ENCODE measurements at places on chromosomes 1 and 21.

DNA sequence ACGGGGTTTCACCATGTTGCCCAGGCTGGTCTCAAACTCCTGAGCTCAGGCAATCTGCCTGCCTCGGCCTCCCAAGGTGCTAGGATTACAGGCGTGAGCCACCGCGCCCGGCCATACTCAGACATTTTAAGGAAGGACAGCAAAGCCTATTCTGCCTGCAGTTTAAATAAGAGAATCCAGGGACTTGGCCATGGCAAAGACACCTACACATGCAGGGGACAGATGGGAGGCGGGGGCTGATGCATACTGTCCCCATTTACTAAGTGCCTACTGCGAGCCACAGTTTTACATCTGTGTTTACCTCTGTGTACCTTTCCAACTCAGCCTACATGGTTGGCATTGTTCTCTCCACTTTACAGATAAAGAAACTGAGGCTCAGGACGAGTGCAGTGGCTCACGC, 25.4 kb downstream of the LDLRAD2 start:
- no peak for DNase-seq

GRCh38 chr1:219088778-219089557, 84.7 kb upstream of the LYPLAL1 start:
- no peak for DNase-seq

GRCh38 chr1:1602968-1603506, 3.1 kb upstream of the FNDC10 start:
- no peak for DNase-seq

GRCh38 chr1:42334240-42335049, 590 bp downstream of the FOXJ3 start:
- DNase-seq: peak; percentile 38

GRCh38 chr1:175878775-175879174, 135.4 kb upstream of the TNR start:
- DNase-seq: no peak

DNA sequence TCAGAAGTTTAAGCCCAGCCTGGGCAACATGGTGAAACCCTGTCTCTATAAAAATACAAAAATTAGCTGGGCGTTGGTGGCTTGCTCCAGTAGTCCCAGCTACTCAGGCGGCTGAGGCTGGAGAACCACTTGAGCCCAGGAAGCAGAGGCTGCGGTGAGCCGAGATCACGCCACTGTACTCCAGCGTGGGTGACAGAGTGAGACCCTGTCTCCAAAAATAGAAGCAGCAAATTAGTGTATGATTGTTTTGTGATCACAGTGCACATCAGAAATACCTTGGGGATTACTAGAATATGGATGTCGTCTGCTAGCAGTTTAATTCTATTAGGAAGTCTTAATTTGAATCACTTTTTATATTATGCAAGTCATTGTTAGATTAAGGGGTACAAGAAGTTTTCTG, 59.0 kb downstream of the ZBTB17 start:
- no peak for DNase-seq

DNA sequence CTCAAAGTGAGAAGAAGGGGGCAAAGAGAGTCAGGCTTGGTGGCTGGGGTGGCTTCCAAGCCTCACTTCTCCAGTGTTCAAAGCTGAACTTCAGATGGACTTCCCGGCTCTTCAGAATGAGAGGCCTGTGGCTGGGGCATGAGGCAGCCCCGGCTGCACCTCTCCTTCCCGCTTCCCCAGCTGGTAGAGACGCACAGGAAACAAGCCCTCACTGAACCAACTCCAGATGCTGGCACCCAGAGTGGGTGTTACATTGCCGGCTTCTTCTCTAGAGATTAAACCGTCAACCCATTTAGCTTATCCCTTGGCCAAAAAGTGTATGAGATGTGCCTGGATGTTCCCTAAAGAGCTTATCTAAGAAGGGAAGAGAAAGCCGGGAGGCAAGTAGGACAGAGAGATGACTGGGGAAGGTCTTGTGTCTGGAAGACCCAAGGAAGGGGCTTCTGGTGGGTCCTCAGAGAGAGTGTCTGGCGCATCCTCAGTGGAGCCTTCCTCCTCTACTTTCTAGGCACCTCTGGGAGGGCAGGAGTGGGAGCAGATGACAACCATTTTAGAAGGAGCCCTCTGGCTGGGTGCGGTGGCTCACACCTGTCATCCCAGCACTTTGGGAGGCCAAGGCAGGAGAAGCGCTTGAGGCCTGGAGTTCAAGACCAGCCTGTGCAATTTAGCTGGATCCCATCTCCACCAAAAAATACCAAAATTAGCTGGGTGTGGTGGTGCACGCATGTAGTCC, 2.0 kb downstream of the ADAMTSL4 start:
- no peak for DNase-seq

DNA sequence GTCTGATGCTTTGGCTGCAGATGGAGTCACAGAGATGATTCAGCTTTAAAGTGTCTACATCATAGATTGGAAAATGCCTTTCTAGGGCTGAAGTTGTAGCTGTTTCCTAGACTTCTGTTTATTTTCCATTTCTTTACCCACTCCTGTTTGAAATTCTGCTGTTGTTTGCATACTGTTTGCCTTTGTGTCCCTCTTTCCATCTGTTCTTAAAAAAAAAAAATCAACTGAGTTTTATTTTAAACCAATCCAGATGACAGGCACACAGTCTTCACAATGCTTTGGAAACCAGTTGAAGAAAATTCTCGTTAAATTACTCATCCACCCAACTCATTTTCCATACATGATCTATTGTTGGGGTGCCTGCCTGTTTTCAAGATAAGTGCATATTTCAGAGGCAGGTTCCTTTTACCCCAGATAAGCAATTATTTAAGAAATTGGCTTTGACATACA, 245.9 kb downstream of the DISC1 start:
- DNase-seq: no peak

DNA sequence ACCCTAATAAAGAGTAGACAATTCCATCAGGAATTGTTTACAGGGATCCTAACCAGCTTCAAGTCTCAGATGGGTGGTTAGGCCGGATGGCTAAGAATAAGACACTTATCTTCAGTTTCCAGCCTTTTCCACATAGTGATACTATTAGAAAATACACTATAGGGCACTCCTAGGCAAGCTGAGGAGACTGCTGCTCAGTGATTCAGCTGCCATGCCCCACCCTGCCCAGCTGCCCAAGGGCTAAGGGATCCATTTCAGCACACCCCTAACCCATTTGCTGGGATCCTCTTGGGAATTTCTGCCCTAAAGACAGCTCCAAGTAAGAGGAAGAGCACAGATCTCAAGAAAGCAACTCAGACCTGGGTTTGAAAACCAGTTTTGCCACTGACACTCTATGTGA, 31.9 kb downstream of the PLPP3 start:
- no peak for DNase-seq

DNA sequence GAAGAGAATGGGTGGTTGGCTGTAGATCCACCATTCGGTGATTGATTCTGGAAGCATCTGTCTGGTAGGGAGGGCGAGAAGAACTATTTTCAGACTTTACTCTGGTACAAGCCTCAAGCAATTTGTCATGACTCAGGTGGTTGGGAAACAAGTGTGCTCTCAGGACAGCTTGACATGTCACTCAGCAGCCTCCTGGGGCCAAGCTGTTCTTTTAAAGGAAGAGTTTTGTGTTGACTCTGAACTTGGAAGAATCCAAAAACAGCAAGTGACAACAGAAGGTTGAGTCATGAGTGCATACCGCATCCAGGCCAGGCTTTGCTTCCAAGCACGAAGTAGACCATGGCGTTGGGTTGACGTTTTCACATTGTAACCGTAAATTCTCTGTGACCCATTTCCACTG, 65.9 kb downstream of the CLIC6 start:
- no peak for DNase-seq

DNA sequence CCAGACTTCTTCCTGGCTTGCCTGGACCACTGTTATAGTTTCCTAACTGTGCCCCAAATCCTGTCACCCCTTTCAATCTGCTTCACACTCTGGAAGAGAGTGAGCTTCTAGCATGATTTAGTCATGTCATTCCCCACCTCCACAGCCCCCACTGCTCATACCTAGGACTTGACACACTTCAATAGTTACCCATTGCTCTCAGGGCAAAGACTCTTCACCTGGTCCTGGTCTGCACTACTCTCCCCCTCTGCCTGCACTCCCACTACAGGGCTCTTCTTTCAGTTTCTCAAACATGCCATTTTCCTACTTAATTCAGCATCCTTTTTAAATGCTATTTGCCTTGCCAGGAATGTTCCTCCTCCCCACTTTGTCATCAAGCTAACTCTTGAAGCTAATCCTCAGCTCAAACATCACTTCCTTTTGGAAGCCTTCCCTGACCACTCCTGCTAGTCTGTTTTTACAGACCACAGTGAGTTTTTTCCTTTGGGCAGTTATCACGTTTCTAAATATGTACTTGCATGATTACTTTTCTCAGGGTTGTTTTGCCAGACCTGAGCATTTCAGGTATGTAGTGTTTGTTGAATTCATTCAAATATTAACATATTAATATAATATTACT, 24.7 kb downstream of the CYP2J2 start:
- no peak for DNase-seq

DNA sequence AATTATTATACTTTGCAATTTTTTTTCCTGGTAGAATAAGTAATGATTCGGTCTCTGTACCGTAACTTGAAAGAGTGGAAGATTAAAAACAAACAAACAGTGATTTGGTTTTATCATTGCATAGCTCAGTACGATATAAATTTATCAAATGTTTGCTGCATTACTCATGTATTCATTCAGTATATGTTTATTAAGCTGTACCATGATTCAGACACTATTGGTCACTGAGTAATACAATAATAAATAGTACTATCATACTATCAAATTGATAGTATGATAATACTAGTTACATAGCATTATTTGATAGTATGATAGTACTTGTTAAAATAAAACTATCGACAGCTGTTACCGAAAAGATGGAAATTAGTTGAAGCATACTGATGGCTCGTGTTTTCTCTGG, 12.1 kb downstream of the CENPF start:
- DNase-seq: no peak

DNA sequence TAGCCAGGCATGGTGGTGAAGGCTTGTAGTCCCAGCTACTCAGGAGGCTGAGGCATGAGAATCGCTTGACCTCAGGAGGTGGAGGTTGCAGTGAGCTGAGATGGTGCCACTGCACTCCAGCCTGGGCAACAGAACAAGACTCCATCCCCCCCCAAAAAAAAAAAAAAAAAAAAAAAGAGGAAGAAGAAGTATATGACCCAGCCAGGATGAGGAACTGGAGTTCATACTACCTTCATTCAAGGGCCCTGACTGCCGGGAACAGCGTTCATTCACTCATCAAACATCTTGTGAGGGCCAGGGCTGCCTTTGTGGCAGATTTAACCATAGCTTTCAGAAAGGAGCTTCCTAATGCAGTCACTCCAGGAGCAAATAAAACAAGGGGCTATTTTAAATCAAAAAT, 127.6 kb downstream of the MRPS6 start:
- DNase-seq: no peak

DNA sequence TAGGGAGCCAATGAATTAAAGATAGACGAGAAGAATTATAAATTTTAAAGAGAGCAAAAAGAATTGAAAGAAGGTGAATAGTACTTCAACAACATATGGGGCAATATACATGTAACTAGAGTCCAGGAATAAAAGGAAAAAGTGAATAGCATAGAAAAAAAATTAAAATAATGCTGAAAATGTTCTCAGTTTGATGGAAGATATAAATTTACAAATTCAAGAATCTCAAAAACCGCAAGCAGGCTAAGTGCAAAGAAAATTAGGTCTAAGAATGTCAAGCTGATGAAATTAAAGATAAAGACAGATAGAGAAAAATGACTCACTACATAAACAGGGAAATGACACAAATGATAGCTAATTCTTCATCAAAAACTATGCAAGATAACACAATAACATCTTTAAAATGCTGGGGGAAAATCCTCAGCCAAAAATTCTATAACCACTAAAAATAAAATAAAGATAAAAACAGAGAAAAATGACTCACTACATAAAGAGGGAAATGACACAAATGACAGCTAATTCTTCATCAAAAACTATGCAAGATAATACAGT, 326.3 kb downstream of the TBX15 start:
- DNase-seq: no peak

DNA sequence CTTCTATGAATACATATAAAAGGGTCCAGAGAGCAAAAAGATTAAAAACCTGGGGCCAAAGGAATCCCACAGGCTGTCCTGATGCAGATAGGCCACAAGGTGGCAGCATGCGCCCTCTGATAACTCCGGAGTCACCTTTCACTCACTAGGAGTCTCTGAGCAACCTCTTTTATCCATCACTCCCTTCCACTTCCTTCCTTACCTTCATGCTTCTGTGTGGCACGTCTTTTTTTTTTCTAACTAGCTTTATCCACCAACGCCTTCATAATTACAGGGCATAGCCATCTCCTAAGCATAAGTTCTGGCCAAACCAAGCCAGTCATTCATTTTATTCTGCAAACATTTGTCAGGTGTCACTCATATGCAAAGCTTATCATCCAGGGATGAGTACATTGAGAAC, 3.9 kb upstream of the PGLYRP4 start:
- DNase-seq: peak; percentile 78

- DNase-seq: no peak
Observed at GRCh38 chr1:89786628-89787214, 34.1 kb upstream of the LRRC8D start.

GRCh38 chr1:56710646-56711045, 65.5 kb downstream of the PRKAA2 start:
- no peak for DNase-seq

- no peak for DNase-seq
Observed at GRCh38 chr21:23026878-23027277, 2028.7 kb downstream of the NCAM2 start.

DNA sequence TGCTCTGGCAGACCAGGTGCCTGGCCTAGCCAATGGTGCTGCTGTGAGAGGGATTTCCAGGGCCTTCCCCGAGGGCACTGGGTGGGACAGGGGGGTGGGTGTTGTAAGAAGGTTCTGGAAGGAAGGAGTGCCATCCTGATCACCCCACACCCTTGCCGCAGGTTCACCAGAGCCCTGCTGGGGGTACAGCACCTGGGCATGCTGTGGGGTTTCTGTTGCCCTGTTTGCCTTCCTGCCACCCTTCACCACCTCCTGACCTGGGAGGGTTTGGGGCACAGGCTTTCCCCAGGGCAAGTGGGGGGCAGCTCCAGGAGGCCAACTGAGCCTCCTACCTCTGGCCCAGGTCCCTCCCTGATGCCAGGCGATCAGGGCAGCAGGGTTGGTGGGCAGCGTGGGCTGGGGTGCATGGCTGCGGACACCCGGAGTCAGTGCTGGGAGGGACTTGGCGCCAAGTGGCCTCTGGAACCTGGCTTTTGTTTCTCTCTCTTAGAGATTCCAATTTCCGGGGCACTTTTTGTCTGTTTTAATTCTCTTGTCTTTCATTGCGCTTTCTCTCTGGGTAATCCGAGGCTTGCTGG, 318.8 kb downstream of the PTPRU start:
- DNase-seq: no peak

- DNase-seq: no peak
Observed at GRCh38 chr1:172650474-172651193, 8.3 kb upstream of the FASLG start.
